Stimulated activated CD4-positive, alpha-beta T cell treated with anti-CD3 and anti-CD28 coated beads, TNF-alpha, amount 100 ng/mL, for 24 hours (primary cell): ENCODE measurements at places on chromosomes 12 and 14.

- DNase-seq = no peak
Observed at GRCh38 chr12:15544589-15544988, 222.3 kb downstream of the PTPRO start.

DNA sequence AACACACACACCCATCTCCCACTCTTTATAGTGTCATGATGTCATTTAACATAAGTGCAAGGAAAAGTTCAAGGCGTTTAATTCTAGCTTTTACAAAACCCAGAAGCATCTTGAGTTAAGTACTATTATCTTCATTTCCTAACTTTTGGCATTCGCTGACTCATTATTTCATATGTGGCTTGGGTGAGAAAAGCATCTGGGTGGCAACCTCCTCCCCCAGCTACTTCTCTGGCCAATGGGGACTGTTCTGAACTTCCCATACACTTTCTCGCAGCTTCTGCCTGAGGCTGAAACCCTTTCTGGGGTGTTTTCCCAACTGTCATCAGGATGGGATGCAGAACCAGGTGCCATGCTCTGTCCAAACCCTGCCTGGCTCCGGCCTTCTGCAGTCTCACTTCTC lies 2.8 kb upstream of the MARK3 start:
- DNase-seq = no peak

- DNase-seq = no peak
Observed at GRCh38 chr14:51500776-51501175, 150.9 kb upstream of the FRMD6 start.

DNA sequence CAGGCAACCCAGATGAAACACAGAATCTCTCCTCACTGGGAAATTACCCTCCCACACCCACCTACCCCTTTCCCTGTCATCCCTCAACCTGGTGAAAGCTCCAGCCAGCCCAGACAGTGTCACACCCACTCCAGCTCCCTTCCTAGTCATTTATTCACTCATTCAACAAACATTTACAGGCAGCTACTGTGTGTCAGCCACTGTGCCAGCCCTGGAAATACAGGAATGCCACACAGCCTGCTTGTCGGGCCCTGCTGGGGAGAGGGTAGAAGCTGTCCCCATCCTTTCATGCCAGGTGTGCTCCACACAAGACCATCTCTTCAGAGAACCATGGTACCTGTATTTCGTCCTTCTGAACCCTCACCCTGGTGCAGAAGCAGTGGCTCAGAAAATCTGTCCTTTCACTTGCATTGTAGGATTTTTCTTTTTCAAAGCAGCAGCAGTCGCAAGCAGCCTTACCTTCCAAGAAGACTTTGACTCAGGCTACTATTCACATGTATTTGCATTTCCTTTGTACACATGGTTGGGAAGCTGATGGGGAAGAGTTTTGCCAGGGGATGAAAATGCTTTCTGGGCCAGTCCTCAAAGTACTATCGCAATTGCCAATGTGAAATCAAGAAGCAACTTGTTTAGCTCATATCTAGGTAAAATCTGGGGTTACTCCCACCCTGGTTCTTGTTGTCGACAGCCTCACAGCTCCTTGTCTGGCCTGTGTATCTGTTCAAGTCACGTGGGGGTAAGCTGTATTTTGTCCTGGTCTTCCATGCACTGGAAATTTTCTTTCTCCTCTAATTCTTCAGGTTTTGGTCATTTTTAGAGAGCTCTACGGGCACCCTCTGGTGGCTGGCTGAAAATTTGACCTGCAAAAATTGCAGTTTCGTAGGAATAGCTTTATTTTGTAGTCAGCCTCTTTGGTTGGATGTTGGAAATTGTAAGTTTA lies 147.4 kb upstream of the EGLN3 start:
- DNase-seq = no peak

- DNase-seq = no peak
Observed at GRCh38 chr14:76413962-76414600, 38.1 kb downstream of the ESRRB start.

DNA sequence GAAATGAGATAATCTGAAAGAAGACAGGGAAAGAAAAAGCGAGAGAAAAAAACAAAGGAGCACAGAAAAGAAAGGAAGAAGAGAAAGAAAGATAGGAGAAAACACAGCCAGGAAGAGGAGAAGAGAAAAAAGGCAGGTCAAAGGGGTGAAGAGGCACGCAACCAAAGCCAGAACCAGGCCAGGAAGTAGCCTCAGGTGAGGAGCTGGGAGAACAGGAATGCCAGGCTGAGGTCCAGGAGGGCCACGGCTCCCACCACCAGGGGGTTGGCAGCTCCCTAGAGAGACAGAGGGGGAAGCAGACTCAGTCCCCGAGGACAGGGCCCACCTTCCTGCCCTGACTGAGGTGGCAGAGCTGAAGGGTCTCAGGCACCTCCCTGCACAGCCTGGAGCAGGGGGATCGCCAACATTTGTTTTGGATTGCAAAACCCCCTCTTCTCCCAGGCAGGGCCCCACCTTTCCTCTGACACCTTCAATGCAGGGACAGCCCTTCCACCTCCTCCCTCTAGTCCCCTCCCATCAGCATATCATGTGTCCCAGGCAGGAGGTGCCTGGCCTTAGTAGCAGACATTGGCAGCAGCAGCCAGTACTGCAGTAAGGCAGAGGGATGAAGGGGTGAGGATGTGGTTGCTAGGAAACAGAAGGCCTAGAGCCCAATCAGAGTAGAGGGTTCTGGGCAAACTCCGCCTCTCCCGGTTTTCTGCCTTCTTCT lies 2.0 kb upstream of the AP1G2 start:
- DNase-seq = no peak

- DNase-seq = no peak
Observed at GRCh38 chr12:65881965-65882413, 57.7 kb downstream of the HMGA2 start.

- no peak for DNase-seq
Observed at GRCh38 chr12:22759769-22760674, 135.1 kb downstream of the ETNK1 start.

GRCh38 chr12:56104815-56105608 lies 653 bp downstream of the PA2G4 start:
- DNase-seq = no peak

GRCh38 chr12:46494424-46494823 lies 121.9 kb upstream of the SLC38A2 start:
- DNase-seq = no peak

GRCh38 chr12:40185303-40185693 lies 39.5 kb upstream of the LRRK2 start:
- DNase-seq = no peak

DNA sequence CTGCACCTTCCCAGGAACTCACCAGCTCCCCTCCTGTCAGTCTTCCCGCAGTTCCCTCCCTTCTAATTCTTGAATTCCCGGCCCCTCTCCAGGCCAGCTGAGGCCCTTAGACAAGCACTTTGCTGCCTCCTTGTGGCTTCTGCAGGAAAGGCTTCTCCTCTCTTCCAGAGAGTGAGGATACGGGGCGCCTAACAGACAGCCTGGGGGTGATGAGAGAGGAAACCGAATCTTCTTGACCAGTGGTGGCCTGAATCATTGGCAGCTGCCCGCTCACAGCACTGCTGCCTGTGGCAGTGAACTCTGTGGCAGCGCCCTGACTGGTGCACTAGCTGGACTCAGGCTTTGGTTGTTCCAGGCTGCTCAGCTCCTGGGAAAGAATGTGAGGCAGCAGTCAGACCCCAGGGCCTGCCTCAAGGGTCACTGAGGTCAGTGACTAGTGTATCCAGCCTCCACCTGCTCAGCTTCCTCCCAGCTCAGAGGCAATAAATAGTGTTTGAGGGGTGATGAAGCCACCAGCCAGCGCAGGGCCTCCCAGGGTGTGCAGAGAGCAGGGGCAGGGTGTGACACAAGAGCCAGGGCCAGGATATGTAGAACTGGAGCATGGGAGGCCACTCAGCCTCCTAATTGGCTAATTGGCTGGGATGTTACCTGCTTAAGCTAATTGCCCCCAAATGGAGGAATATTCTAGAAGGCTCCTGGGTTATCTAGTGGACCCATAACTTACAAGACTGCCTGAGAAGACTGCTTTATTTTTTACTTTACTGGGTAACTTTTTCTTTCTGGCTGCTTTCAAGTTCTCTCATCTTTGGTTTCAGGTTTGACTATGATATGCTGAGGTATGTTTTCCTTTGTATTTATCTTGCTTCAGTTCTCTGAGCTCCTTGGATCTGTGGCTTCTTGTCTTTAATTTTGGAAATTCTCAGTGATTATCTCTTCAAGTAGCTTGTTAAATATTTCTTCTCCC lies 12.9 kb upstream of the MCRS1 start:
- DNase-seq = peak; percentile 46

- DNase-seq = no peak
Observed at GRCh38 chr12:46562625-46563225, 190.2 kb upstream of the SLC38A2 start.

GRCh38 chr12:11513288-11513687 lies 117.9 kb upstream of the PRB2 start:
- no peak for DNase-seq

DNA sequence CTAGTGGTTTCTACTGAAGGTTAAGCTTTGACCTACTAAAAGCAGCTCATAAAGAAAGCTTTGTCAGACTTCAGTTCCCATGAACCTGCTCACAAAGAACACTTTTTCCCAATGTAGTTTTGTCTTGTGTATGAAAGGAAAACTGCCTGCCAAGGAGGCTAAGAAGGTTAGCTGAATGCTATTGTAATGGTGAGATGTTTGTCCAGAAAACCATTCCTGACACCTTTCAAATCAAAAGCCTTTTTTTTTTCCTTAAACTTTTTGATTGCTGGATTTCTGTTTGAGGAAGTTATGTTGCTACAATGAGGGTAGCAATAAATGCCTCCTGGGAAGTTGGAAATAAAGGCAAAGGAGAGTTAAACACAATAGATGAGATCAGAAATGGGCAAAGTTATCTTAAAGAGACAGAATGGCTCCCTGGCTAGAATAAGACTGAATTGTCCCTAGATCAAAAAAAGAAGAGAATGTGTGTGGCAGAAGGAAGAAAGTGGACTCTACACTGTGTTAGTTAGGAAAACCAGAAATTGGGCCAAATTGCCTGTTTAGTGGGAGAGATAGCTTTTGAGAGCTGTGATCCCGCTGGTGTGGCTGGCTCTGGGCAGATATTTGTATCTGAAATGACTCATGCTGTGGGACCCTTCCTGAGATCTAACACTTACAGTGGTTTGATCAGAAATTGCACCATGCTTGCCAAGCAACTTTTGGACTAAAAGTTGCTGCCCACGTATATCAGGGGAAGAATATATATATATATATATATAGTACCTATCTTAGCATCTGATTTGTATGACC lies 27.5 kb downstream of the TECPR2 start:
- DNase-seq = no peak

- DNase-seq = no peak
Observed at GRCh38 chr14:102573591-102574046, 18.8 kb upstream of the RCOR1 start.

DNA sequence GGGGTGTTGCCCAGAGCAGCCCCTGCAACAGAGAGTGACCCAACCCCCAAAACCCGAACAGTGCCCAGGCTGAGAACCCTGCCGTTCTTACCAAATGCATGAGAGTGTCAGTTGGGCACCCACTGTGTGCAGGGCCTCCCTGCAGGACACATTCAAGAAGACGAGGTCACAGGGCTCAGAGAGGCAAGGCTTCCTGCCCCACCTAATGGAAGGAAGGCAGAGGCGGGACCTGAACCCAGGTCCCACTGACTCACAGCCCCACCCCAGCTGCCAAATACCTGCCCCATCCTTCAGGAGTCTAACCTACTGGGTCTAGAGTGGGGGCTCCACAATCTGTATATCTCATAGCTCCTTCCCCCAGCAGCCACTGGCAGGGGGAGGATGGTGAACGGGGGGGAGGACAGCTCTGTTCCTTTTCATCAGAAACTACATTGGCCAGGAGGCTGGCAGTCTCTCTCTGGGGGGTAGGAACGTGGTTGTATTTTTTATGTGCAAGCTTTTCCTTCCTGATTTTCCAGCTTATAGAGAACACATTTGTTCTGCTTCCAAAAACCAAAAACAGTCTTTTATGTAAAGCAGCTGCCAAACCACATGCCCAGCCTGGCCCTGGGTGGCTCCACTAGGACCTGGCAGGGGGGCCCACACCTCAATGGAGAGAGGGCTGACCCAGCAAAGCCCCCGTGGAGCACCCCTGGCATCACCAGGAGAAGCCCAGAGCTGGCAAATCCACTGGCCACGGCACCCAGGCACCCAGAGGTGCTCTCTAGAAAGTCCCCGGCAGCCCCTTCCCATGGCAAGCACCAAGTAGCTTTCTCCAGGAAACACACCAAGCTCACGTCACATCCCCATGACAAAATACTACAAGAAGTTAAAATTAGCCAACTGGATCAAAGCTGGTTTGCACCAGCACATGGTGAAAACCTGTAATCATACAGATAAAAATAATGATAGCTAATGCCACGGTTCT lies 17.0 kb downstream of the NCOR2 start:
- DNase-seq = no peak

GRCh38 chr12:38448991-38449390 lies 132.4 kb downstream of the ALG10B start:
- DNase-seq = no peak

DNA sequence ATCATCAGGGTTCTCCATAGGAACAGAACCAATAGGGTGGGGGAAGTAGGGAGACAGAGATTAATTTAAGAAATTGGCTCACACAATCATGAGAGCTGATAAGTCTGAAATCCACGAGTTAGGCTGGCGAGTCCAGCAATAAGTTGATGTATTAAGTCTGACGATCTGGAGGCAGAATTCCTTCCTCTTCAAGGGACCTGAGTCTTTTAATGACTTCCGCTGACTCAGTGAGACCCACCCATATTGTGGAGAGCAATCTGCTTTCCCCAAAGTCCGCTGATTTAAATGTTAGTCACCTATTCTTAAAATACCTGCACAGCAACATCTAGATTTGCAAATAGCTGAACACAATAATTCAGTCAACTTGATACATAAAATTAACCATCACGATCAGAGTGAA lies 97.8 kb downstream of the SPTSSA start:
- no peak for DNase-seq

GRCh38 chr14:71665157-71665556 lies 267.1 kb upstream of the RGS6 start:
- DNase-seq = no peak

GRCh38 chr14:85027681-85028370 lies 502.1 kb upstream of the FLRT2 start:
- no peak for DNase-seq

GRCh38 chr12:74641694-74642093 lies 104.1 kb downstream of the ATXN7L3B start:
- no peak for DNase-seq

GRCh38 chr14:89730687-89731086 lies 223.8 kb downstream of the EFCAB11 start:
- DNase-seq = no peak

DNA sequence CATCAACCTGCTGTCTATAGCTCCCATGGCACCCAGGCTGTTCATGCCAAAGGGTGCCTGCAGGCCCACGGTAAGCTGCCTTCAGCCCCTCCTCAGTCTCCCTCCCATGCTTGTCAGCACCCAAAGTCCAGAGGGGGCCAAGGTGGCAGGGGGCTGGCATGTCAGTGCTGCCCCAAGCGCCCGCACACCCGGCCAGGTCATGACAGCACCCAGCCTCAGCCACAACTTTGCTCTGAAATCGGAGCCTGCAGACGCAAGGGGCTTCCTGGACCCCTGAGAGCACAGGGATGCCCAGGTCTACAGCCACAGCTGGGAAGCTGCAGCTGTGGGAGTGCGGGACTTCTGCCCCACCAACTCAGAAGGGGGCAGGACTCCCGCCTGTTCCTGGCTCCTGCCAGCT lies 28.5 kb upstream of the PAPLN start:
- no peak for DNase-seq
